ENCODE measurements at places on chromosomes 16 and 17. TPM values are rescaled to one million over a fixed set of nuclear protein-coding genes. Genes with fewer than 3 reads are reported as not detected.

The MYH1 gene
- total RNA-seq = not detected

The KRTAP9-6 gene
- total RNA-seq = not detected

The CCT6B gene
- total RNA-seq = 1.9 TPM

The DHRS7C gene
- not detected for total RNA-seq

The WNT9B gene
- not detected for total RNA-seq

All from T-helper 2 cell treated with Interferon-gamma antibody and Interleukin-4, amounts not matched to agents 100 ng/mL and 5 ng/mL, for 36 hours (primary cell).